Melanocyte of skin (primary cell): ENCODE measurements at places on chromosomes 6 and 20. TPM values are rescaled to one million over a fixed set of nuclear protein-coding genes. Genes with fewer than 3 reads are reported as not detected.

Gene SDHAF4
- total RNA-seq: 6.5 and 19.3 TPM in 2 replicates

Gene CD40
- 2.4 and 4.7 TPM in 2 replicates for total RNA-seq

Gene CDH26
- total RNA-seq: 0.69 and 1.1 TPM in 2 replicates

Gene RGS17
- 2.8 and 2.9 TPM in 2 replicates for total RNA-seq

Gene OPN5
- not detected in 2 replicates for total RNA-seq

Gene BMP2
- under 0.01 and 0.36 TPM in 2 replicates for total RNA-seq

Gene RBPJL
- total RNA-seq: not detected in 2 replicates

Gene MICB
- 11.4 and 12.4 TPM in 2 replicates for total RNA-seq

Gene GJA10
- not detected in 2 replicates for total RNA-seq

Gene HNF4A
- total RNA-seq: 0.33 TPM in 1 of 2 replicates, not detected in the other

Gene FGD2
- not detected in 2 replicates for total RNA-seq

Gene GSTA1
- total RNA-seq: not detected in 2 replicates

Gene TMEM217
- total RNA-seq: 1.5 and 2.4 TPM in 2 replicates

Gene PPARD
- total RNA-seq: 6.9 and 8.3 TPM in 2 replicates

Gene SYCP2L
- 0.36 and 0.69 TPM in 2 replicates for total RNA-seq

Gene PLN
- total RNA-seq: not detected in 2 replicates
